ENCODE measurements at places on chromosomes 16 and 17. TPM values are rescaled to one million over a fixed set of nuclear protein-coding genes. Genes with fewer than 3 reads are reported as not detected.

The FZD2 gene
- total RNA-seq: 0.07 TPM

The CD300LB gene
- not detected for total RNA-seq

The RNF135 gene
- total RNA-seq: 6.0 TPM

The WSCD1 gene
- 0.04 TPM for total RNA-seq

GRCh38 chr16:19113577-19114358 is at the start of gene ITPRIPL2:
Gene ITPRIPL2, plus strand, starts transcription at chr16:19113964. Its CDS starts 498 bp downstream, at chr16:19114462.
- DNase-seq: peak; percentile 45

DNA sequence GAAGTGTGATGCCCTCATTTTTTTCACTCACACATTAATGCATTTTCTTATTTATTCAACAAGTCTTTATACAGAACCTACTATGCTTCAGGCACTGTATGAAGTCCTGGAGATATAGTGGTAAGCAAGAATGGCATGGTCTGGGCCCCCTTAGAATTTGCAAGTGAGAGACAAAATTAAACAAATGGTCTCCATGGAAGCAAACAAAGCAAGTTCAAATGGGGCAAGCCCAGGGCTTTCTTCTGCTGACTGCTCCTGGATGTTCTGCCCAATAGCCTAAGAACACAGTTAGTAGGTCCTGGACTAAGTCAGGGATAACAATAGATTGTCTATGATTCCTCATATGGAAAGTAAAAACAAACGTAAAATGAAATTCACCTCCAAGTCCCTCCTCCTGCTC is 31.3 kb upstream of the DDX52 start:
- no peak for DNase-seq

DNA sequence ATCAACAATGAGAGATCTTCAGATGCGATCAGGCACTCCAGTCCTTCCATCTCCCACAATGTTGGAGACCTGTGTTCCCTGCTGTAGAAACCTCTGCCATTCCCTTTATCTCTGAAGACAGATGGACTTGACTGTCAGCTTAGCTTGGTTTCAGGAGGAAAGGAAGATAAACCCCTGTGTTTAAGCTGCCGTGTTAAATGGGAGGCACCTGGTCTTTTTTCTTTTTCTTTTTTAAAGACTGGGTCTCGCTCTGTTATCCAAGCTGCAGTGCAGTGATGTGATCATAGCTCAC is 63.1 kb downstream of the USP22 start:
- no peak for DNase-seq

DNA sequence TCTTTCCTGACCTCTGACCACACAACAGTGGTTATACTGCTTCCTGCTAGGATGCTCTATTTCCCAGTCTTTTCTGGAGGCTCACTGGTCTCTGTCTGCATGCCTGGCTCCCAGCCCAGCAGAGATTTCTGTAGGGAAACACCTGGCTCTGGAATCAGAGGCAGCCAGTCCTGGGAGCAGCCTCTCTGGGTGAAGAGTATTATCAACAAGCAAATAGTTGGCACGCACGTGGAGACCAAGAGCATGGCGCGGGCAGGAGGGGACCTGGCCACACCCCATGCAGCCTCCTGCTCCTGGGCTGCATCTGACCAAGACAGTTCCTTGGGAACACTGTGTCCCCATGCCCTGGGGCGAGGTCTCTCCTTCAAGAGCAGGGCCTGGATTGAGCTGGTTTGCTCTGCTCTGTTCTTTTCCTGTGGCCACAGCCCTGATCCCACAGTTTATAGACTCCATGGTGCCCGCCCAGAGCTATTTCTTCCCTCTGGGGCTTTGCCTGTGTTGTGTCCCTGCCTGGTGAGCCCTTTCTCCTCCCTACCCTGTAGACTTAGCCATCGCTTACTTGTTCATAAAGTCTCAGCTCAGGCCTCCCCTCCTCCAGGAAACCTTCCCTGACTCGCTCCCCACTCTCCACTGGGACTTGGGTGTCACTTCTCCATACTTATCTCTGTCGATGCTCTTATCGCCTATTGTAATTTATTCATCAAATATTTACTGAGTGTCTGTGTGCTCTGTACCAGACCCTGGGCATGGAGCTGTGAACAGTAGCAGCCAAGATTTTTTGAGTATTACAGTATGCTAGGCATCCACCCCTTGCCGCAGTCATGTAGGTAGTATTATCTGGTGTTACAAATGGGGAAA is 60.6 kb downstream of the SCNN1B start:
- DNase-seq: no peak

GRCh38 chr16:80323808-80324195 is 217.0 kb upstream of the DYNLRB2 start:
- DNase-seq: no peak

- no peak for DNase-seq
Measured at GRCh38 chr17:51455931-51456330, 195.6 kb downstream of the UTP18 start.

DNA sequence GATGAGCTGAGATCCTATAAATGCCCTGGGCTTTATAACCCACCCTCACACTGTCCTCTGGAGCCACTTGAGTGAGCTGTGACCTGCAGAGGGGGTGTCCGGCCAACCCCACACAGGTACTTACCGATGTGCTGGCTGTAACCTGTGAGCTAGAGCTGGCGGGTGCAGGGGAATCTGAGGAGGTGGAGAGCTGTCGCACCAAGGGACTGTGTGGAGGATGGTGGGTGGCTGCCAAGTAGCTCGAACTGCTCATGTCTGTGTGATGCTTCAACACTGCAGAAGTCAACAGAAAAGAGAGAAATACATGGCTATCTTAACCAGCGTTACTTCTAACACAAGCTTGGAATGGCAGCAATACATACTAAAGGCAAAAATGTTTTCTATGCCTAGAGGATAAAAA is 39.4 kb downstream of the STH start:
- DNase-seq: no peak

DNA sequence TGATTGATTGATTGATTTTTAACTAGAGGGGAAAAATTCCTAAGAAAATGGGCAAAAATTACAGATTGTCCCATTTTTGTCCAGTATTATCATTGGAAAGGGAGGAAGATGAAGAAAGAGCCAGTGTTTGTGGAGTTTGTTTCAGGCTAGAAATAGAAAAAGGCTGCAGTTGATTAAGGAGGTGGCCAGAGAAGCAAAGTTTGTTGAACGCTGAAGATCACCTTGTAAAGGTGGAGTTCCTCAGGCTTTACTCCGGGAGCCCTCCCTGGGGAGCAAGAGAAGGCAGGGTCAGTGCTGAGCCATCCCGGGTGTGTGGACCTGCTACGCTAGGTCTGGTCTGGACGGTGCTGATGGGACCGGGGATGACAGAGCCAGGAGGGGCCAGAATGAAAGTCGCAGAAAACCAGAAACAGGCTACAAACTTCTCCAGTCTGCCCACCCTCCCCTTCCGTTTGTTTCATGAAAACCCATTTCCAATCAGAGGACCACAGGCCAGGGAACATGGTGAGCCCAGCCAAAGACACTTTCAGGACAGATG is 222.6 kb upstream of the FOXF1 start:
- DNase-seq: no peak

- no peak for DNase-seq
Measured at GRCh38 chr17:76188213-76189016, 47.4 kb upstream of the FOXJ1 start.

GRCh38 chr17:43814714-43815113 is 18.2 kb downstream of the MPP3 start:
- no peak for DNase-seq

- DNase-seq: no peak
Measured at GRCh38 chr17:61209106-61209439, 190.6 kb upstream of the TBX2 start.

All from activated CD4-positive, alpha-beta T cell treated with anti-CD3 and anti-CD28 coated beads for 36 hours (primary cell).